ENCODE measurements at places on chromosomes 16 and 17. TPM values are rescaled to one million over a fixed set of nuclear protein-coding genes. Genes with fewer than 3 reads are reported as not detected.

DNA sequence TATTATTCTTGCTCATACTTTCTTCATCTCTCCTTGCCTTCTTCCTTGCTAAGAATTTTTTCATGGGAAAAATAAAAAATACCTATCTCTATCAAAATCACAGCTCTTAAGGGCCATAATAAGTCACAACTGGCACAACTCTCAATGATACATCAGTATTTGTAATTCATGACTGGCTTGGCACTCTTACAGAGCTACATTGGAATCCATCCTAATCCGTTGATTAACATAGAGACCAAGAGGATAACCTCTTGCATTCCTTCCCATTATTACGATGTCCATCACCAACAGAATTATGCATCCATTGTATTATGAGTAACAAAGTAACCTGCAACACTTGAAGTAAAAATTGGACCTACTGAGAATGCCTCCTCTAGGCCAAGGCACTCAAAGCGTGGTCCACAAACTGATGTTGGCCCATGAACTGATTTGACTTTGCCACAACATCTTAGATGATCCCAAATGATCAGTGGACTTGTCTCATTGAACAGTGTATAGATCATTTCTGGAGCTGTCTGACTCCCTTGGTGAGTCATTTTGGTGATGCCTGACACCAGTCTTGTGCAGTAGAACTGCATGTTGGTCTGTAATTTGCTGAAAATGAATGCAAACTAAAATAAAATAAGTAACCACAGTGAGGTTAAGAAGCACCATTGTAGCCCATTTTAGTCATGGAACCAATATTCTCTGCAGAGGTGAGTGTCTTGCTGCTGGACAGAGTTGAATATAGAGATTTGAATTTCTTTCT lies 163.2 kb downstream of the AXIN2 start:
- DNase-seq: no peak

- no peak for DNase-seq
Measured at GRCh38 chr16:56334761-56335160, 90.6 kb downstream of the AMFR start.

- DNase-seq: peak; percentile 73
Measured at GRCh38 chr17:4074831-4075495, 67.9 kb downstream of the ZZEF1 start.

GRCh38 chr17:80930335-80931279 lies 61.0 kb upstream of the CHMP6 start:
- no peak for DNase-seq

SEPTIN1 gene
- polyA plus RNA-seq: 3.9 TPM

All from GM23338 (cell line).